ENCODE measurements at places on chromosomes 1 and 21.

DNA sequence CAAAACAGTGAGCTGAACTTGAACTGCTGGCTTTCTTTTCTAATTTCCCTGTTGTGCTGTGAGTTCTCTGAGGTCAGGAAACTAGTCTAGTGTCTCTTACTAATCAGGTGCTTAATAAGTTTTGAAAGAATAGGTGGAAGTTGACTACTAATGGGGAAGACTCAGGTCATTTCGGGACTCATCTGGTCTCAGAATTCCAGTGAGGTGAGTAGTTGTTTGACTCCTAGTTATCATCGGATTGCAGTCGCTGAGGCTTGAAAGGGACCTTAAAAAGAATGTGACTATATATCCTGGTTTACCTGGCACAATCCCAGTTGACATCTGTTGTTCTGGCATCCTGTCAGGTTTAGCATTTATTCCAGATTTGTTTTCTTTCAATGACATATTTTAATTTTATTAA is 81.4 kb upstream of the SPAG17 start:
- no peak for DNase-seq

GRCh38 chr1:28927266-28927647 is 12.9 kb downstream of the EPB41 start:
- no peak for DNase-seq

DNA sequence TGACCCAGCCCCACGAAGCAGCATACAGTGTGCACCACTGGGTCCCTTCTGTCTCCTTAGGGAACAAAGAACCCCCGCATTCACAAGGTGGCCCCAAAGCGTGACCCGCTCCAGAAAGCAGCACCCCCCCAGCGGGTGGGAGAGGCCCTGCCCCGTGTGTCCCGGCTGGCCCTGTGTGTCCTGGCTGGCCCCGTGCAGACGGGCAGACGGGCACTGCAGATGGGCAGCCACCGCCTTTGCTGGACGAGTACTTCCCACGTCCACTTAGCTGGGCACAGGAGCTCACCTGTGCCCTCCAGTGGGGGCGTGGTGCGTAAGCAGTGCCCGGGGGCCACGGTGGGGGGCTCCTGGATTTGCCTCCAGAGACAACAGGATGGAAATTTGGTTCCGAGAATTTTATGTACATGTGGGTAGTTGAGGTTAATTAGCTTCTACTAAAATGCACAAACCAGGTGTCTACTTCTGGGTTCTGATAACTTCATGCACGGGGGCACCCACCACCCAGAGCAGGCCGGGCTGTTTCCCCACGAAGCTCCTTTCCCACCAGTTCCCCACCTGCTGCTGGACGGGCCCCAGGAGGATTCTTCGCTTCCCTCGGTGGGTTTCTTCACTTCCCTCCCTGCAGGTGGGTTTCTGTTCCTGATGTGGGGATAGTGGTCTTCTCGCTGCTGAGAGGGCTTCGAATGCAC is 33.2 kb upstream of the SLC19A1 start:
- DNase-seq, result peak; percentile 52

GRCh38 chr1:68496680-68497357 is at the start of gene DEPDC1:
Gene DEPDC1 (minus strand): TSS chr1:68497082. CDS start chr1:68496999, 83 bp downstream.
- DNase-seq, result peak; percentile 98

DNA sequence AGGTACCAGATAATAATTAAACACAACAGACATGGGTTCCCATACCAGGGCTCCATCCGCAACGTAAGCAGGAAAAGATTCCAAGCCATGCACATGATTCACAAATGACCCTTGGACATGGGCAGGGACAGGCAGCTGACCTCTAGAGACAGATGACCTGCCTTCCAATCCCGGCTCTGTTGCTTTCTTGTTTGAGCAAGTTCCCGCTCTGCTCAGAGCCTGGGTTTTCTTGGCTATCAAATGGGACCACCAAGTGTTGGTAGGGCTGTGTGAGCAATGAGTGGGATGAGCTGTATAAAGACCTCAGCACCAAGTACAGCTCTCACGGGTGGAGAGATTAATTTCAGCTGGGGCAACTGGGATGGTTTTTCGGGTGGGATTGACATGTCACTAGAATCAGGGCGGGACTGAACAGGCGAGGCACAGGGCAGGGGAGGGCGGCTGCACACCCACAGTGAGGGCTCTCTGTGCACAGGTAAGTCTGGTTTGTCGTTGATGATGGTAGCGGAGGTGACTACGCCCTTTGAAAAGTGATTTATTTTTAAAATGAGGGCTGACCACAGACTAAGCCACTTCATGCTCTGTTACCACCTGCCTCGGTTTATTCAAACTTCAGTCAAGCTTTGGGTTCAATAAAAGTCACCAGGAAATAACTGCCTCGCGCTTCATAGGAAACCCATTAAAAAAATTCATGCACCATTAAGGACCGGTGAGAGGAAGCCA is 57.5 kb upstream of the IFFO2 start:
- DNase-seq, result no peak

GRCh38 chr1:109167001-109167506 is 46.7 kb upstream of the SARS1 start:
- no peak for DNase-seq
